ENCODE measurements at places on chromosomes 4 and X.
A peak's percentile ranks its signal among the peaks of the same experiment; 100 is the strongest.

GRCh38 chr4:53557669-53558064, 33.6 kb downstream of the LNX1 start:
- no peak for DNase-seq

DNA sequence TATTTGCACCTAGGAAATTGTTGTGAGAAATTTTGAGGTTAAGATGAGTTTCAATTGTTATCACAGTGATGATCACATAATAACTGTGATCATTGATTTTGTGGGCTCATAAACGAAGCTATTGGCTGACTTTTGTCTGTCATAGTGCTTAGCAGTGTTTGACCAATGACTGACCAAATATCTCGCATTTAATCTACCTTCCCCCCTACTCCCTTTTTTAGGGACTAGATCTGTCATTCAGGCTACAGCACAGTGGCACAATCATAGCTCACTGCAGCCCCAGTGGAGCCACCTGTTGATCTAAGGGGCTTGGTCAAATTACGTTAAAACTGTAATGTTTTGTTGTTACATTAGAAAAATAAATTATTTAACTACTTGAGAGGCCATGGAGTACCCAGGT, 1.5 kb downstream of the FUNDC2 start:
- DNase-seq = no peak

- no peak for DNase-seq
Observed at GRCh38 chrX:3094261-3094660, 53.0 kb downstream of the ARSF start.

- DNase-seq = no peak
Observed at GRCh38 chrX:119669424-119670037, 23.4 kb downstream of the SEPTIN6 start.

GRCh38 chr4:127809173-127809800, 27.2 kb downstream of the HSPA4L start:
- DNase-seq = no peak

DNA sequence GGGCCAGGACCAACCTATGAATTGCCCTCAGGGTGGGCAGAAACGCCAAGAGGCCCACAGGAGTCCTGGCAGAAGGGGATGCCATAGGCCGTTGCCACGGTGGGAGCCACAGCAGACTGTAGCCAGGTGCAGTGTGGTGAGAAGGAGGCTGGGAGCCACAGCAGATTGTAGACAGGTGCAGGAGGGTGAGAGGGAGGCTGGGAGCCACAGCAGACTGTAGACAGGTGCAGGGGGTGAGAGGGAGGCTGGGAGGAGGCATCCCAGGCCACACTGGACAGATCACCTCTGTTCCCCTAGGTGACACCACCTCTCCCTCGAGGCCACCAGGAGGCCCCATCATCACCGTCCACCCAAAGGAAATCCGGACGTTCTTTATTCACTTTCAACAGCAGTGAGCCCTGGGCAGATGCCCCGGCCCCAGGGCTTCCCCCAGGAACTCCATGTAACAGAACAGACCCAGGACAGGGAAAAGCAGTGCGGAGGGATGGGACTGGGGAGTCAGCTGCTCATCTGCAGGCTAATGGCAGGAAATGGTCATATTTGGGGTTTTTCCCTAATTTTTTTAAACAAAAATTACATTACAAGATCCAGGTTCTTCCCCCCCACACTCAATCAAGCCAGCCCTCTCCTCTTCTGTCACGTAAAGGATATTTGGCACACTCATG, 19.5 kb upstream of the MRFAP1 start:
- DNase-seq = no peak

DNA sequence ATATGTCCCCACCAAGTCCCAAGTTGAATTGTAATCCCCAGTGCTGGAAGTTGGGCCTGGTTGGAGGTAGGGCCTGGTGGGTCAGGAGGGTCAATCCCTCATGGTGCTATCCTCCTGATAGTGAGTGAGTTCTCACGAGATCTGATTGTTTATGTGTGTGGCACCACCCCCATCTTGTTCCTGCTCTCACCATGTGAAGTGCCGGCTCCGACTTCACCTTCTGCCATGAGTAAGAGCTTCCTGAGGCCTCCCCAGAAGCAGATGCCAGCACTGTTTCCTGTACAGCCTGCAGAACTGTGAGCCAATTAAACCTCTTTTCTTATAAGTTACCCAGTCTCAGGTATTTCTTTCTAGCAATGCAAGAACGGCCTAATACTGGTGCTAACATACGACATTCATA, 22.7 kb upstream of the TMEM33 start:
- DNase-seq = no peak

- no peak for DNase-seq
Observed at GRCh38 chrX:96204928-96205327, 479.7 kb upstream of the DIAPH2 start.

- no peak for DNase-seq
Observed at GRCh38 chrX:150577174-150577573, 8.8 kb downstream of the MTM1 start.

DNA sequence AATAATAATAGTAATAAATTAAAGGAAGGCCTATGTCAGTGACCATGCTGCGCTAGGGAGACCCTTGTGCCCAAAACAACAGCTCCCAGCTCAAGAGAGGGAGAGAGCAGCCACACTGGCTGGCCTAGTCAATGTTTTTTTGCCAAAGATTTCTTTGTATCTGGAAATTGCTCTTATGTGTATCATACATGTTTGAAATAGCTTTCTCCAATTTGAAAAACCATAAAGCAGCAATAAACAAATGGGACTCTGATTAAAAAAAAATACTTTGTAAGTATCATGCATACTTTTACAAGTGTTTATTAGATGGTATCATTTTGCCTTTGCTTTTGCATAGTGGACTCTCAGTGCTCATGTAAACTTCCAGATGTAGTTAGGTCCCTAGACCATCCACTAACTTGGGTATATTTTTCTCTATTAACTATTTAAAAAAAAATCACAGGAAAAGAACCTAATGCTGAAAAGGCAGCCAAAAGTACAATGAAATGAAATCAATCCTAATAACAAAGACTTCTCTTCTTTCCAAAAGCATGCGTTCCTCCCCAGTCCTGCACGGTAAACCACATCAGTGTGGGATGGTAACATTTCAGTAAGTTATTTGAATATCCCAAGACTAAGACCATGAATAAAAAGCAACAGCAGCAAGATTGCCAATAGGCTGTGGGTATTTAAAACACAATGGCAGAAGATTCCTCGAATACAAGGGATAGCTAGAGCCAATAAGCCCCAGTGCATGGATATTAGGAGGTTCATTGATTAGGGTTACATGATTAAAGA, 117.6 kb downstream of the PALLD start:
- no peak for DNase-seq

- DNase-seq = no peak
Observed at GRCh38 chr4:117327491-117327890, 242.1 kb upstream of the TRAM1L1 start.

- DNase-seq = peak; percentile 3
Observed at GRCh38 chrX:129823115-129823514, 20.6 kb downstream of the ZDHHC9 start.

DNA sequence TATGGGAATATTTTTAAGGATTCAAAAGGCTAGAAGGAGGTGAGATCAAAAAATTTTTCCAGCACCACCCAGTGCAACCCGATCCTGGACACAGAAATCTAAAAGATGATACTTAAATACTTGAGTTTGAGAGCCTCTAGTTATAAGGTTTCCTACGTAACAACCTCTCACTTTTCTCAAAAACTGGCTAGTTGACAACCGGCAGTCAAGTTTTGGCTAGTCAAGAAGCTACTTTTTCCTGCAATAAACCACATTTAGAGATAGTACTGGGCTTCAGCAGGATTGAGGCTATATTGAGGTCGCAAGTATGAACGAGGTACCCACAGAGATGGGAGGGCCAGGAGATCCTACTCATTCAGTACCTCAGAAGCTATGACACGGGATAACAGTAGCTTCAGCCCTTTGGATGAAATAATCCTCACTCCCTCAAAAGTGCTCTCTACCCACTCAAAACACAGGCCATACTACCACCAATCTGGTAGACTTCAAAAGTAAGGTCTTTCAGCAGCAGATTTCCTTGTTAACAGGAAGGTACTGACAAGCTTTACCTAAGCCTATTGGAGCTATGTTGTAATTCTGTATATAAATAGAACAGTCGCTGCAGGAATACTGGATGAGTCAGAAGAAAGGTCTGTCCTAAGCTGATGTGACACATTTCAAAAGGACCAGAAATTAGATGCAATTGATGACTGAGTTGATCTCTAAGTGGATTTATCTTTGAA, 1.5 kb upstream of the TSPAN5 start:
- DNase-seq = no peak

GRCh38 chrX:3280706-3281105, 65.7 kb downstream of the MXRA5 start:
- DNase-seq = no peak

DNA sequence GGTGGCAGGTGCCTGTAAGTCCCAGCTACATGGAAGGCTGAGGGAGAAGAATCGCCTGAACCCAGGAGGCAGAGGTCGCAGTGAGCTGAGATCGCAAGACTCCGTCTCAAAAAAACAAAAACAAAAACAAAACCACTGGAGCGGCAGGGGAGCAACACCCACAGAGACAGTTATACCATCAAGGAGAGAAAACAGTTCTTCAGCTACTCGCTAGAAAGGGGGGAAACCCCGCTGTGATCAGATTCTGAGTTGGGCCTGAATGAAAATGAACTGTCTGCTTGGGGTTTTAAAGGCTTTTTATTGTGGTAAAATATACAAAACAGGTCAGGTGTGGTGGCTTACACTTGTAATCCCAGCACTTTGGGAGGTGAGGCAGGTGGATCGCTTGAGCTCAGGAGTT, 16.8 kb upstream of the IRAK1 start:
- no peak for DNase-seq

DNA sequence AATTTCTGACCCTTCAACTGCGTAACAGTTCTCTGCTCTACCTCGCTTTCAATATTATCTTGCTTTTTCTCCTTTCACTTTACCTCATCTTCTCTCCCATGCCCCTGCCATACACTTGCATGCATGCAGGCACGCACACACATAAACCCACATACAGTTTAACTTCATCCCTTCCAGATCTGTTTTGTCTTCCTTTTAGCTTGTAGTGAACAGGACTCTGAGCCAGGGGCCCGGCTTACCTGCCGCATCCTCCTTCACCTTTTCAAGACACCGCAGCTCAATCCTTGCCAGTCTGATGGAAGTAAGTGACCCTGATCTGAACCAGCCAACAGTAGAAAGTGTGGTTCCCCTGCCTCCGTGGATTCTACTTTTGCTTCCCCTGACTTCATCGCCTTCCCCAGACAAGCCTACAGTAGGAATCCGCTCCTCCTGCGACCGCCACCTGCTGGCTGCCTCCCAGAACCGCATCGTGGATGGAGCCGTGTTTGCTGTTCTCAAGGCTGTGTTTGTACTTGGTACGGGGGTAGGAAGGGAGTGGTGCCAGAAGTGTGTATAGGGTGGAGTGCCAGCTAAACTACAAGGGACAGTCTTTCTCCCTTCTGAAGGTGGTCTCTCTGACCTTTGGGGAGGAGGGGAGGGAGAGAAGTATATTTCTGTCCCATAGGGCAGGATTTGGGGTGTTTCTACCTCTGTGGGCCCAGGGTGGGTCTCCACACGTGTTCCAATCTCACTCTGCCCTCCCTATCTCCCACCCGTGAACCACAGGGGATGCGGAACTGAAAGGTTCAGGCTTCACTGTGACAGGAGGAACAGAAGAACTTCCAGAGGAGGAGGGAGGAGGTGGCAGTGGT, 10.7 kb downstream of the MED12 start:
- DNase-seq = peak; percentile 18

- DNase-seq = no peak
Observed at GRCh38 chrX:154734061-154734781, 16.7 kb downstream of the GAB3 start.

GRCh38 chrX:42276982-42277690, 353.8 kb upstream of the CASK start:
- no peak for DNase-seq

DNA sequence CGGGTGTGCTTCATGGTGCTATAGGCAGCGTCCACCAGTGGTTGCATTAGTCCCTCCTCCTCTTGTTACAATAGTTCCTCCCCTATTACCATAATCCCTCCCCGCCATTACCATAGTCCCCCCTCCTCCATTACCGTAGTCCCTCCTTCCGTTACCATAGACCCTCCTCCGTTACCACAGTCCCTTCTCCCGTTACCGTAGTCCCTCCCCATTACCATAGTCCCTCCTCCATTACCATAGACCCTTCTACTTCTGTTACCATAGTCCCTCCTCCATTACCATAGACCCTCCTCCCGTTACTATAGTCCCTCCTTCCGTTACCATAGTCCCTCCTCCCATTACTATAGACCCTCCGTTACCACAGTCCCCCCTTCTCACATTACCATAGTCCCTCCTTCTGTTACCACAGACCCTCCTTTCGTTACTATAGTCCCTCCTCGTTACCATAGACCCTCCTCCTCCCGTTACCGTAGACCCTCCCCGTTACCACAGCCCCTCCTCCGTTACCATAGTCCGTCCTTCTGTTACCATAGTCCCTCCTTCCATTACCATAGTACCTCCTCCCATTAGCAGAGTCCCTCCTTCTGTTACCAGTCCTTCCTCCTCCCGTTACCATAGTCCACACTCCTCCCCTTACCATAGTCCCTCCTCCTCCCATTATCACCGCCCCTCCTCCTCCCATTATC, 129.6 kb downstream of the DHRSX start:
- DNase-seq = no peak

DNA sequence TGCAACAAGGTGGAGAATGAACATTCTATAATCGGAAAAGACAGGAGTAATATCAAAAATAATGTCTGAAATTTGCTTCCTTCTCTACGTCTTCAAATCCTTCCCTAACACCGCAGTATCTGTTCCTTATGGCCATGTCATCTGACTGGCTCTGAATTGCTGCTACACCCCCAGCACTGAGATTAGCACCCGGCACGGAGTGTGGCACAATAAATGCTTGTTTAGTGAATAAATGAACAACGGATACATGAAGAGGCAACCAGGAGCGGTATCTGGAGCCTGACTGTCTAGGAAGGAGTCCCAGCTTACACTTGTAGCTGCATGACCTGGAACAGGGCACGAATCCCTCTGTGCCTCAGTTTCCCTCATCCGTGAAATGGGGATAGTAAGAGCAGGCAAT, 164.3 kb downstream of the AFAP1 start:
- no peak for DNase-seq

- no peak for DNase-seq
Observed at GRCh38 chrX:2284601-2285000, 216.2 kb downstream of the DHRSX start.

GRCh38 chr4:88981993-88982392, 75.0 kb downstream of the FAM13A start:
- no peak for DNase-seq

- no peak for DNase-seq
Observed at GRCh38 chr4:44532851-44533250, 84.2 kb upstream of the KCTD8 start.

GRCh38 chrX:113260474-113260873, 419.8 kb upstream of the AMOT start:
- no peak for DNase-seq

- no peak for DNase-seq
Observed at GRCh38 chr4:83297548-83298260, 13.1 kb upstream of the COQ2 start.

- DNase-seq = no peak
Observed at GRCh38 chr4:174528226-174528625, 5.9 kb upstream of the HPGD start.

- no peak for DNase-seq
Observed at GRCh38 chr4:123068081-123068480, 145.7 kb upstream of the NUDT6 start.

Data from NCI-H2171 treated with DMSO at 0.1 percent for 48 hours (cell line).